ENCODE measurements at places on chromosomes 1 and 21.
A peak's percentile ranks its signal among the peaks of the same experiment; 100 is the strongest.

- no peak for DNase-seq
Measured at GRCh38 chr21:26810676-26811415, 34.4 kb downstream of the ADAMTS1 start.

GRCh38 chr1:53134961-53135734, 7.3 kb downstream of the SLC1A7 start:
- peak; percentile 7 for DNase-seq

- no peak for DNase-seq
Measured at GRCh38 chr1:232227306-232227705, 402.6 kb downstream of the SIPA1L2 start.

DNA sequence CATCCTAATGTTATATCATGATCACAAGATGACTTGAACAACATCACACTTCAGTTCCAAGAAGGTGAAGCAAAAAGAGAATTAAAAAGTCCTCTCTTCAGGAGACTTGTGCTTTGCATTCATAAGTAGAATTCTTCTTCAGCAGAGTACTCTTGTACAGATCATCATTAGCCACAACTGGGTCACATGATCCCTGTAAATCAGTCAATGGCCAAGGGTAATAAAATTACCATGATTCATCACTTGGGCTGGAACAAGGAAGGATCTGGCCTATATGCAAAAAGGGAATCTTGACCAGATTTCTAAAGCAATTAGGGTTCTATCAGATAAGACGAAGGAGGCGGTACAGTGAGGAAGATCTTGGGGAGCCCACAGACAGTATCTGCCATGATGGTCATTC, 458.0 kb upstream of the DEPDC1 start:
- no peak for DNase-seq

GRCh38 chr1:46173361-46173856, 1.5 kb upstream of the TSPAN1 start:
- DNase-seq, result no peak

DNA sequence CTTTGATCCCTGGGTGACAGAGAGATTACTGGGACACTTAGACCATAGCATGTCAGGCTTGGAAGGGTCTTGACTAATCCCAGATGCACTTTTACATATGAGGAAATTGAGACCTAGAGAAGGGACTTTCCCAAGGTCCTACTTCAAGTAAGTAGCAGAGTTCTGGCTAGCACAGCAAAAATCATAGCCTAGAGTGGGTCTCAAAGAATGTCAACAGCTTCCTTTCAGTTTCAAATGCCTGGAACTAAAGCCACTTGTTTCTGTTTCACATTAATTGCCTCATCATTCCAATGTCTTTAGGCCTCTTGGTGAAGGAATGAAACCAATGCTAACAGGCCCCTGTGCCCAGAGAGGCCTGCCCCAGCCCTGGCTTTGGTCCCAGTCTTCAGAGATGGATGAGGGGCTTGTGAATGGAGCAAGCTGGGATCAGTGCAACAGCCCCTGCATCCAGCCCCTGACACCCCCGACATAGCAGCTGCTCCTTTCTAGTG, 26.6 kb downstream of the ATF3 start:
- peak; percentile 18 for DNase-seq

DNA sequence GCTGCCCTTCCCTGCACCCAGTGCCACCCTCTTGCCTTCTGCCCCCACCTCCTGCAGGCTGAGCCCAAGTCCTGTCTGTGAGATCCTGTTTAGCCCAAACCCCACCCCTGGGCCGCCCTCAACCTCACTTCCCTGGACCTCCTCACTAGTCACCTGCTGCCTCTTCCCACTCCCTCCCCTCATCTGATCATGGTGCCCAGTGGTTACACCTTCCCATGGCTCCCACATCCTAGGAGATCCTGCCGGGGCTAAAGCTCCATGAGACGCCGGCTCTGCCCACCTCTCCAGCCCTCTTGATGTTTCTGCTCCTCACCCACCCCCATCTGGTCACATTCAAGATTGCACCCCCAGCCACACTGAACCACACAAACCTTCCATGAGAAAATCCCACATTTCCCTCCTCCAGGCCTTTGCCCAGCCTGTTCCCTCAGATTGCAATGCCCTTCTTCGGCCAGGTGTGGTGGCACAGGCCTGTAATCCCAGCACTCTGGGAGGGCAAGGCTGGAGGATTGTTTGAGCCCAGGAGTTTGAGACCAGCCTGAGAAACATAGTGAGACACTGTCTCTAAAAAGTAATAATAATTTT, 17.0 kb downstream of the TTC39A start:
- DNase-seq, result no peak

DNA sequence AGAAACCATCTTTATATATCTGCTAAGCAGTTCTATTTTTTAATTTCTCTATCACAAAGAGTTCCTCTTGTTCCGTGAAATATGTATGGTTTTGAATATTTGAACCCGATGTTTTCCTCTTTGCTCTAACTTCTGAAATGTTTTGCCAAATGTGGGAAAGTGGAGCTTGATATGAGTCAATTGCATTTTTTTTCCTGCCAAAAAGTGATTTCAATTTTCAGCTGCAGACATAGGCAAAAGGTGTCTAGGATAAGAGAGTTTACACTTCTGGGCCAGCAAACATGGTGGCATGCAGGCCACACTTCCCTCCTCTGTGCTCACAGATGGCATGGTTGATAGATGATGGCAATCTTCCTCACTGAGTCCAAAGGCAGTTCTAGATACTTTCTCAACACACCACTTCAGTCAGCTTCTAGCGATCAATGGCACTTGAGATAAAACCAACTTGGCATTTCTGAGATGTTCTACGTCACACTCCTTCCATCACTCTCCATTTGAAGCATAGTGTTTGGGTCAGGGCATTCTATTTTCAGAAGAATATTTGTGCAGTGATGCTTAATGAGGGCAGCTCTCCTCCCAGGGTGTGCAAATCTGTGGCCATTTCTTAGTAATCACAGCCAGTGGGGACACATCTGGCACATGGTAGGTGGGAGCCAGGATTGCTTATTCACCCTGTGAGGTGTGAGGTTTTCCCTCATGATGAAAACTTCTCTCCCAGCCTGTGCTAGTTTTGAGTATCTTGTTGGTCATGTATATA, 54.4 kb upstream of the SCAF4 start:
- DNase-seq, result no peak

DNA sequence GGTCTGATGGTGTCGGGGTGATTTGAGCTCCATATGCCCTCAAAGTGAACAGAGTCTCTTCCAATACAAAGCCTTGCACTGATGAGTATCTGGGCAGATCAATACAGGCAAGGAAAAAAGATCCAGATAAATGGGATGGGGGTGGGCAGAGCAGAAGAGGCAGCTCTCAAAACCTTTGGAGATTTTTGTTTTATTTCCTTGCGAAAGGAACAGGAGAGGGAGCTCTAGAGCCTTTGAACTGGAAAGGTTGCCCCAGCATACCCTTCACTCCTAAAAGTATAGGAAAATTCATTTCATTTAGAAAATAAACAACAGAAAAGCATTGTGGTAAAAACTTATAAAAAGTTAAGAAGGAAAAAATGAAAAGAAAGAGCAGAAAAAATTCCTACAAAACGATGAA, 31.4 kb upstream of the OLIG2 start:
- no peak for DNase-seq

DNA sequence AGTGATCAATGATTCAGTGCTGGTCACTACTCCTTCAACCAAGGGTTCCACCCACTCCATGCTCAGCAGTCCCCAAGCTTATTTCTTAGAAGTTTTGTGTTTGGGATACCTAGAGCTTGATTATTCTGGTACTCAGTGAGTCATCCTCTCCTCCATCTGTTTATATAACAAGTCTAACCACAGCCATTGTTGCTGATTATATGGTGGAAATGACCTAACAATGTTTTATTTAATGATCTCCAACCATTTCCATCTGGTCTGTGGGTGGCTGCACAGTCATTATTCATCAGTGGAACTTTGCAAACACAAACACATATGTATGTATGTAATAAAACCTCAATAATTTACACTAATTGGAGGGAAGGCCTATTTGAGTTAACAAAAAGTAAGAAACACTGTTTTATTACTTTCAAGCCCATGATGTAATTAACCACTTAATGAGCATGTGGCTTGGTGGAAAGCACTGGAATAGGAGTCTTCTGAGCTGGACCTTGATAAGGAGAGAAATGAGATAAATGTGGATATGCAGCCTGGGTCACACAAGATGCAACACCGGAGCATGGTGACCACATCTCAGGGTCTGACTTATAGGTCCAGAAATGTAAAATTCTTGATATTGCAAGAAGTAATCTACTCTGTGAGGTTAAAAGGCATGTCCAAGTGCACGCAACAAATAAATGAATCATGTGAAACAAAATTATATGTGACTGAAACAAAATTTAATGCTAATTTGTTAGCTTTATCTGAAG, 99.0 kb upstream of the WLS start:
- no peak for DNase-seq

DNA sequence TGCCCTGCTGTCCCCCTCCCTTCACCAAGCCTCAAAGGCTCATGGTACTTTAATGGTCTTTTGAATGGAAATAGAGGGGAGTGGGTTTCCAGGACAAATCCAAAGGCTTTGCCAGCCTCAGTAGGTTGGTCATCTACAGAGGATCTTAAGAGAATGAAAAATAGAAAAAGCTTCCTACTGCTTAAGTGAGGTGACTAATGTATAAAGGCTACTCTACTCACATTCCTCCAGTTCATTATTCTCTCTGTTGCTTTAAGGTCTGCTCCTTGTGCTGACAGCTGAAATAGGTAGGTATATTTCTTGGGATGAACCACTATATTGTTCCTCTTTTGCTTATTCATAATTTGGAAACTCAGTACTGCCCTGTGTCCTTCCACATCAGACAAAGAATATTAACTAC, 10.4 kb upstream of the CHIA start:
- DNase-seq, result no peak

GRCh38 chr1:61607448-61607847, 117.5 kb downstream of the TM2D1 start:
- DNase-seq, result no peak

DNA sequence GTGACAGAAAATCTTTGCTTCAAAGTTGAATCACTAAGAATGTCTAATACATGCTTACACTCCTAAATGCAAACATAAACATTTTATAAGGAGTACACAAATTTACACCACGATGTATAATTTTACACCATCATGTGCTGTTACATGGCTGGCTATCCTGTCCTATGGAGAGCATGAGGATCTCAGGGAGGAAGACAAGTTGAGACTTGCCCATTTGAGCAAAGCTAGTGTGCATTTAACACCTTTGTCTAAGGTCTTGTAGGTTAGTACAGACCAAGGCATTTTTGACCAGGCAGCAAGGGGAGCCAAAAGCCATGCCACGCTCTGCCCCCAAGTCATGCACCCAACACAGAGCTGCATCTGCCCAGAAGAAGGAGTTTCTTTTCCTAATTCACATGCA, 14.5 kb upstream of the COG2 start:
- DNase-seq, result no peak

DNA sequence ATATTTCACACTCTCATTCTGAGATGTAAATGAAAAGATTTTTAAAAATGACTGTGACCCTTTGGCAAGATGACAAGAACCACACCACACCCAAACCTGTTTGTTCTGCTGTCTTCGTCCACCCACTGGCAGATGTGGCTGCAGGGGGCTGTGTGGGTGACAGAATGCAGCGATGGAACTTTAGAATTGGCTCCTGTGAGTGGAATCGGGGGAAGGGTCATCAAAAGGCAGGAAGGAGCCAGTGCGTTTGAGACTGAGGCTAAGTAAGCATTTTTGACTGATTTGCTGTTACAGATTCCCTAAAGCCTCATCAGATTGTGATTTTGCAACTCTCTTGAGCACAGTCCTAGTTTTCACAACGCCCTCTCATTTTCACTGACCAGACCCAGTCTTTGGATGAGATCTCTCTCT, 111.2 kb upstream of the ADGRL2 start:
- no peak for DNase-seq

- DNase-seq, result no peak
Measured at GRCh38 chr1:80926531-80926930, 874.2 kb upstream of the ADGRL2 start.

GRCh38 chr1:219130366-219130935, 43.2 kb upstream of the LYPLAL1 start:
- no peak for DNase-seq

- no peak for DNase-seq
Measured at GRCh38 chr1:85451236-85451830, 13.6 kb downstream of the DDAH1 start.

- DNase-seq, result peak; percentile 5
Measured at GRCh38 chr21:20971296-20971921, 26.8 kb upstream of the NCAM2 start.

GRCh38 chr1:29332204-29332603, 95.9 kb downstream of the PTPRU start:
- no peak for DNase-seq

GRCh38 chr1:217910203-217910602, 279.1 kb downstream of the SPATA17 start:
- DNase-seq, result no peak

DNA sequence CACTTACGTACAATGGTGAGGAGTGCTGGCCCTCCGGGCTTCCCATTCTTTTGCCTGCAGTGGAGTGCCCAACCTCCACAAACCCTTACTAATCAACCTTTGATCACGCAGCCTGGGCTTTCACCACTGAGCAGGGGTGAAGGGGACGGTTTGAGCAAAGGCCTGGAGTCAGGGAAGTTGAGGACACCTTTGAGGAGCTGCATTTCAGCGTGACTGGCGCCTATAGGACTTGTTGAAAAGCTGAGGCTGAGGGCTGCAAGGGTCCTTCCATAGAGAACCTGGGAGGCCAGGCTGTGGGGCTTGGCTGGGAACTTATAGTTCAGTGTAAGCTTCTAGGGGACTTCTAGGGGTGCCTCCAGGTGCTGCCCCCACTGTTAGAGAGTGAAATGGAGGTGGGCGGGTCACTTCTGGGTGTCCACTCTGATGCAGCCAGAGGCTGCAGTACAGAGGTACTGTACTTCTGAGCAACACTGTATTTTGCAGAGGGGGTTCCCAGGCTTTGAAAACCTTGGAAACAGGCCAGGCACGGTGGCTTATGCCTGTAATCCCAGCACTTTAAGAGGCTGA, 9.8 kb downstream of the SYTL1 start:
- no peak for DNase-seq

DNA sequence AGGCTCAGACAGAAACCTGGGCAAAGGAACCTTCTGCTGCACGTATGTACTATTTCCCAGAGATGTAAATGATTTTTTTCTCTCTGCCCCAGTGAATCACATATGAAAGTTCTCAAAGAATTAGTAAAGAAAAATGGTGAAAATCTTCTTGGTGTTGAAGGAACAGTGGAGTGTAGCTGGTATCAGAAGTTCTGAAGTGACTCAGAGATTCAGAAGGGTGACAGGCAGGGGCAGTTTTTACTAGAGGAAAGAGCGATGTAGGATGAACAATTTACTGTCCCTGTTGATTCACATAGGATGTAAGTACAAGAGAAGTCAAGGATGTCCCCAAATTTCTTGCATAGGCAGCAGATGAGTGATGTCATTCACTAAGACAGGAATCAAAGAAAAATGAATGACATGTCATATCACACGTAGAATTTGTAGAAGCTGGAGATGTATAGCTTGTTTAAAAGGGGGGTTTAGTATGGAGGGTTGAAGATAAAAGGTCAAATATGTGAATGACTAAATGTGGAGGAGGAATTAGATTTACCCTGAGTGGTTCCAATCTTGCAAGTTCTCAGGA, 26.4 kb downstream of the WLS start:
- no peak for DNase-seq
